Fibroblast of lung (primary cell): ENCODE measurements at places on chromosomes 1 and 21. TPM values are rescaled to one million over a fixed set of nuclear protein-coding genes. Genes with fewer than 3 reads are reported as not detected.

Gene C1orf50
- total RNA-seq, result 4.4 and 5.9 TPM in 2 replicates

Gene MMEL1
- 0.33 TPM in 1 of 2 replicates, not detected in the other for total RNA-seq

Gene FCRL2
- total RNA-seq, result not detected in 2 replicates

Gene IGFN1
- under 0.01 and 0.17 TPM in 2 replicates for total RNA-seq

Gene PCP4
- not detected in 2 replicates for total RNA-seq

Gene DIP2A
- total RNA-seq, result 13.6 and 21.1 TPM in 2 replicates

Gene APCS
- total RNA-seq, result not detected in 2 replicates

DNA sequence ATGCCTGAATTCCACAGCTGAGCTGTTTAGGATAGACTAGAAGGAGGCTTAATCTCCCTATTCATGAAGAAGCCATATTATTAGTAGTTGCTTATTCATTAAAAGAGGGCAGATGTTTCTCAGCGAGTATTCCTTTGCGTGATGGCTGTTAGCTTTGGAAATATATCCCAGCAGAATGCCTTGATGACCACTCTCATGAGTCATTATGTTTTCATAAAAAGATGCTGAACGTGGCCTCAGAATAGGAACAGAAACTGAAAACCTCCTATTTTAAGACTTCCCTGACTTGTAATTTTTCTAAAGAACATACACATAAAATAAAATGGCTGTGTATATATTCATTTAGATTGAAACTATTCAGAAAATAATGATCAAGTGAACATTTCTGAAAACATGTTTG lies 9.6 kb upstream of the PLA2G4A start:
- peak; percentile 78 for DNase-seq

DNA sequence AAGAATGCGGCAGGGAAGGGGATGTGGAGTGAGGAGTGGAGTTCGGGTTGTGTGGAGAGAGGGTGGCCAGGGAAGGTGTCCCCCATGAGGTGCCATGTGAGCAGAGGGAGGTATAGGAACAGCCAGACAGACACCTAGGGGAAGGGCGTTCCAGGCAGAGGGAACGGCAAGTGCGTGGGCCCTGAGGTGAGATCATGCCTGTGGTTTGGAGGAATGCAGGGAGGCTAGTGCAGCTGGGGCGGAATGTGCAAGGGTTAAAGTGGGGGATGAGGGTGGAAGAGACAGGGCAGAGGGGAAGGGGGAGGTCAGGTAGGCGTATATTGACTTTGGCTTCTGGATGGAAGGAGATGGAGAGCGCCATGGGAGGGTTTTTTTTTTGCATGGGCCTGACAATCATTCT lies 31.6 kb upstream of the PADI6 start:
- no peak for DNase-seq

GRCh38 chr1:89516055-89516454 lies 8.6 kb upstream of the LRRC8B start:
- peak; percentile 73 for DNase-seq

GRCh38 chr1:234309598-234310459 lies 63.4 kb upstream of the COA6 start:
- peak; percentile 77 for DNase-seq

DNA sequence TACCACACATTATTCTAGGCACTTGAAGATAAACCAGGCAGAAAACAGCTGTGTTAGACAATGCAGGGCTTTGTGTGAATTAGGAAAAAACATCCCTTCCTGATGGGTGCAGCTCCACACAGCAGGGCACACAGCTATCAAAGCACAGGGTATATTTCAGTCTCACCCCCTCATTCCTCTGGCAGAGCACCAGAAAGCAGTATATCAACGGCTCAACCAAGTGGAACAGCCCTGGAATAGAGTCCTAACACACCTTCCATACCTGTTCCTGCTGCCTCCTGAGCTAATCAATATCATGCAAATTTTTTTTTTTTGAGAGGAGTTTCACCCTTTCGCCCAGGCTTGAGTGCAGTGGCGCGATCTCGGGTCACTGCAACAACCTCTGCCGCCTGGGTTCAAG lies 32.1 kb downstream of the LYST start:
- no peak for DNase-seq

DNA sequence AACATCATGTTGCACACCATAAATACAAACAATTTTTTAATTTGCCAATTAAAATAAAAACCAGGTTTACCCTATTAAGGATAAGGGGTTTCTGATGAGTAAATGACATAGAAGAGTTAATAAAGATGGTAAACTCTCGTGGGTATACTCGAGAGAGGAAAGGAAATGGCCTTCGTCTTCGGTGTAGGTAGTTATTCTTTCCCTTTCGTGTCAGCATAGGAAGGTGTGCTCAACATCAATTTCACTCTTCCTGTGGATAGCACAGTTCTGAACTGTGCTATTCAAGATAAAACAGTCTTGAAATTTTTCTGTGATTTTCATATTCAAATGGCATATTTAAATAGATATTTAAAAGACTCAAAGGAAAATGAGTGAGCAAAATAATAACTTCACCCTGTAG lies 98.2 kb downstream of the RGL1 start:
- DNase-seq, result no peak

DNA sequence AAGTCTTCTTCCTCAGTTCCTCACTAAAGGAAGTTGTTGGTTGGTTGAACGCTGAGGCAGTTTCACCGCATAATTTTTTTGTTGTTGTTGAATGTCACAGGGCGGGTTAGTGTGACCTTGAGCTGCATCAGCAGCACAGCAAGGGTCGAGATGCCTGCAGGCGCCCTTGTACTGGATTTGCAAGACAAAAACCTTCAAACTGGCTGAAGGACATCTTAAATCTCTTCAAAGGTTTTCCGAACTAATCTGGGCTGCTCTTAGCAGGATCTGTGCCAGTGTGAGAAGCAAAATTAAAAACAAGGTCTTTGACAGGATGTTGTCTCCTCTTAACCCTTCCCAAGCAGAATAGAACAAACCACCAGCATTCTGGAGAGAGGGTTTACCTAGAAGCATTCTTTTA lies 59.4 kb downstream of the NRIP1 start:
- DNase-seq, result peak; percentile 22

- no peak for DNase-seq
Observed at GRCh38 chr1:176896216-176896615, 268.3 kb downstream of the ASTN1 start.

DNA sequence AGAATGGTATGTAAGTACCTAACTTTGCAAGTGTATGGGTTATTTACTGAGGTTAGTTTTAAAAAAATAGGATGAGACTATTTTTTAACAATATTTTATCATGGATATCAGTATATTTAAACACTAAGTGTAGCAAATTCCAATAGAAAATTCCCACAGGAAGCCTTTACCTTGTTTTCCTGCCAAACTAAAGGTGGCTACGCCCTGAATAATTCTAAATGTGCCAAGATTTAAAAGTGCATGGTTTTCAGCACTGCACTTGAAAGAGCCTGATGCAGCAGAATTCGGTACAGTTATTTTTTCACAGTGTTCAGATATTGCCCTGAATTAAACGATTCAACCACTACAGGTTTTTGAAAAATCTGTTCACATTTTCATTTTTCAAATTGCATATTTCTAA lies 1622.8 kb upstream of the B3GALT2 start:
- no peak for DNase-seq

- DNase-seq, result no peak
Observed at GRCh38 chr1:100575406-100575805, 37.5 kb downstream of the GPR88 start.

DNA sequence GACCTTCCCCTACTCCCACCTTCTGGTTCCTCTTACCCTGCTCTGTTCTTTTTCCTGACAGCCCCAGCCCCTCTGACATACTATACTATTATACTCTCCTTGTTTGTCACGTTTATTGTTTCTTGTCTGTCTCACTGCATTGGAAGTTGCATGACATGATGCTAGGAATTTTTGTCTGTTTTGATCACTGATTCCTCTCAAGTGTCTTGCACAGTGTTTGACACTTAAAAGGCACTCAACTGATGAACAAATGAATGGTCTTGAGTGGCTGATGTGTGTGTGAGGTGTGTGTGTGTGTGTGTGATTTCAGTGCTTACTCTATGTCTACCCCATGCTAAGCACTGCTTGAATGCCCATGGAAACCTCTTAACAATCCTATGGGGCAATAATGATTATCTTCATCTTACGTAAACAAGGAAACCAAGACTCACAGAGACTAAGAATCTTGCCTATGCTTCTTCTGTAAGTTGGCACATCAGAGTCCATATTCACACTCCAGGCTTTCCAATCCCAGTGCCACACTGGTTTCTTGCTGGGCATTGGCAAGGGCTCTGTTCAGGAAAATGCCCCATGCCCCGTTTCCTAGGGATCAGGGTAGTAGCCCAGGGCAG lies 59.7 kb downstream of the ATP1A1 start:
- no peak for DNase-seq

- peak; percentile 19 for DNase-seq
Observed at GRCh38 chr1:40243351-40243750, 4.4 kb upstream of the TMCO2 start.

- DNase-seq, result peak; percentile 88
Observed at GRCh38 chr1:23273450-23274133, 56.3 kb upstream of the HTR1D start.

DNA sequence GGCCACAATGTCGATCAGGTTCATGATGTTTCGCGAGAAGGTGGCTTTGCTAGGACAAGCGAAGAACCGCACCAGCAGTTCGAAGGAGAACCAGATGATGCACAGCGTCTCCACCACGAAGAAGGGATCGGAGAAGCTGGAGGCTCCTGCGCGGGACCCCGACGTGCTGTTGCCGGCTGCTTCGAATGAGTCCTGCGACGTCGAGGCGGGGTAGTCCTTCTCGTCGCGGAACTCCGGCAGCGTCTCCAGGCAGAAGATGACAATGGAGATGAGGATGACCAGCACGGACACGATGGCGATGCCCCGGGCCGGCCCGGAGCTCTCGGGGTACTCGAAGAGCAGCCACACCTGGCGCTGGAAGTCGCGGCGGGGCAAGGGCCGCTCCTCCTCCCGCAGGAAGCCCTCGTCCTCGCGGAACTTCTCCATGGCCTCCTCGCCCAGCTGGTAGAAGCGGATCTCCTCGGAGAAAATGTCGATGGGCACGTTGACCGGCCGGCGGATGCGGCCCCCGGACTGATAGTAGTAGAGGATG lies 869 bp downstream of the KCNA3 start:
- no peak for DNase-seq

GRCh38 chr1:75034376-75034775 lies 99.8 kb upstream of the LHX8 start:
- no peak for DNase-seq

DNA sequence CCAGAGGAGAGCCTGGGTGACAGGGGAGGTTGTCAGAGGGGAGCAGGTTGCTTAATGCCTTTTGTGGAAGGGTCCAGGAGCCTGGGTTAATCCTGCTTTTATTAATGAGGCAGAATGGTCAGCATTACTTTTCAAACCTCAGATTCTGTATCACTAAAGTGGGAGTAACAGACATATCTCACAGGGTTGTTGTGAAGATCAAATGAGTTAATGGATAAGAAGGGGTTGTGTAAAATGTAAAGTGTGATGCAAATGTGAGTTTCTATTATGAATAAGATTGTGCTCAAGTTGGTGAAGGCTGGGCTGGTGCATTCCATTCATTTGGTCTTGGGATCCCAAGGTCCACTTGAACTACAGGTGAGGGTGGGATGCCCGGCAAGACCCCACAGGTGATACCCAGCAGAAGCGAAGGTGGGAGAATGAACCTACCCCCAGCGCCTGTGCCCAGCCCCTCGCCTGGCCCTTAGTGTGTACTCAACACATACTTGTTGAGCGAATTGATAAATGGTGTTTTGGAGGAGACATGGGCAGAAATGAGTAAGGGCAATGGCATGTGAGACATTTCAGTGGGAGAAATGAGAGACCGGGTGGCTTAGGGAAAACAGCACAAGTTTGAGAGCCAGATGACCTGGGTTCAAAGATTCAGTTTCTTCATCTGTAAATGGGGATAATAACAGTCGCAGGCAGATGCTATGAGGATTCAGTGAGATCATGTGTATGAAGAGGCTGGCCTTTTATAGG lies 6.2 kb downstream of the SLC26A9 start:
- DNase-seq, result peak; percentile 86

DNA sequence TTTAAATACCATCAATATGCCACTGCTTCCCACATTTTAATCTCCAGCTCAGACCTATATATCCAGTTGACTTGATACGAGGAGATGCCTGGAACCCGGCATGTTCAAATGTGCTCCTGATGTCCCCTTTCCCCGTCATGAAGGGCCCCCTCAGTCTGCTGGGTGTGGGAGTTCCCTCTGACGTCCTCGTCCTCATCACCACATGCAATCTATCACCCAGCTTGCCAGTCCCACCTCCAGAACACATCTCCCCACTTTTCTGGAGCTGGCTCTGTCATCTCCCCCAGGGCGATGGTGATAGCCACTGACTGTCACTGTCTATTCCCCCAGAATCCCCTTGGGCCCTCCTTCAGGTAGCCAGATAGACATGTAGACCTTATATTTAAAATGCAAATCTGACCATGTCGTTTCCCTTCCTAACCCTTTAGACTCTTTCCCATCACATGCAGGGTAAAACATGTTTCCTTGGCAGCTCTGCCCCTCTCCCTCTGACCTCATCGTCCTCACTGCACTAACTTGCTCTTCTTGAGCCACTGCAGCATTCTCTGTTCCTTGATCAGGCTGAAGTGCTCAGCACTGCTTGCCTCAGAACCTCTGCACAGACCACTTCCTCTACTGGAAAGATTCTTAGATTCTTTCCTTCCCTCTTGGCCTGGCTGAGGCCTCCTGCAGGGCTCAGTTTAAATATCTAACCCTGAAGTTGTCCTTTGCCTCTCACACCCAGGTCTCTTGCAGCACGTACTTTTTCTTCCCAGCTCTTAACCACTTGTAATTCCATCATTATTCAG lies 7.4 kb downstream of the AZIN2 start:
- no peak for DNase-seq

GRCh38 chr1:243963571-243963970 lies 87.5 kb upstream of the ZBTB18 start:
- no peak for DNase-seq

- DNase-seq, result no peak
Observed at GRCh38 chr21:26977746-26978145, 10.9 kb upstream of the ADAMTS5 start.

DNA sequence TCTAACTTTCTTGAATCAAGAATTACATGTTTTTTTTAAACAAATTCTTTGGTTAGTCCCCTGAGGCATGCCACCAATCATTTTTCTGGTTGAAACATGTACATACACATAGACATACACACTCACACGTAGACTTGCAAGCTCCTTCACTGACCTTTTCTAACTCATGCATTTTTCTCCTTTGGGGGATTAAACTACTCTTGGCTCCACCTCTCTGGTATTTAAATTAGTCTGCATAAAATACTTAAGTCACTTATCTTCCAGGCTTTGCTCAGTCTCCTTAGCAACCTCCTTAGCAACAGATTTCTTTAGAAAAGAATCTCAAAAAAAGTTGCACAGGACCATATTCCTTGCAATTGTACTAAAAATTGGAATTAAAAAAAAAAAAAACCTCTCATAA lies 440.9 kb upstream of the LRRC7 start:
- DNase-seq, result no peak

GRCh38 chr1:181392613-181393220 lies 90.6 kb upstream of the CACNA1E start:
- no peak for DNase-seq

DNA sequence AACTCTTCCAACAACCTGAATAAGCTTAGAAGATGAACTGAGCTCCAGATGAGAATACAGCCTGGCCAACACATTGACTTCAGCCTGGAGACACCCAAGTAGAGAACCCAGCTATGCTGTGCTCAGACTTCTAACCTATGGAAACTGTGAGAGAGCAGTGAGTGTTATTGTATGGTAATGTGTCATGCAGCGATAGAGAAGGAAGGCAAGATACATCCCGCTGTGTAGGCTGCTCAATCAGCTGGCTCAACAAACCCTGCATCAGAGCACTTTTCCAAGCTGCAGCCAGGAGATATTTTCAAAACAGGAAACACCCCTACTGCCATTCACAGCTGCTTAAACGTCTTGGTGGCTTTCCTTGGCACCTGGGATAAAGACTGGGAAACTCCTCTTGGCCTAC lies 321.3 kb downstream of the SIPA1L2 start:
- no peak for DNase-seq
